ENCODE measurements at places on chromosomes 2 and 18. TPM values are rescaled to one million over a fixed set of nuclear protein-coding genes. Genes with fewer than 3 reads are reported as not detected.
A peak's percentile ranks its signal among the peaks of the same experiment; 100 is the strongest.

Gene ZBTB7C
- 0.56 TPM for total RNA-seq

Gene EFR3B
- total RNA-seq: 0.12 TPM

Gene TDRD15
- not detected for total RNA-seq

Gene UGT1A7
- total RNA-seq: not detected

Gene MAB21L4
- total RNA-seq: not detected

Gene TMEM182
- 4.0 TPM for total RNA-seq

Gene BOLL
- not detected for total RNA-seq

Gene EEF1B2
- total RNA-seq: 761 TPM

GRCh38 chr2:133365117-133365516, 203.1 kb downstream of the NCKAP5 start:
- no peak for DNase-seq

- DNase-seq: no peak
These were observed 77.5 kb downstream of the CDCA7 start for GRCh38 chr2:173432049-173432754.

GRCh38 chr2:41736586-41736985, 311.2 kb upstream of the PKDCC start:
- DNase-seq: no peak

GRCh38 chr18:46946656-46947282, 29.4 kb downstream of the KATNAL2 start:
- peak; percentile 88 for DNase-seq

DNA sequence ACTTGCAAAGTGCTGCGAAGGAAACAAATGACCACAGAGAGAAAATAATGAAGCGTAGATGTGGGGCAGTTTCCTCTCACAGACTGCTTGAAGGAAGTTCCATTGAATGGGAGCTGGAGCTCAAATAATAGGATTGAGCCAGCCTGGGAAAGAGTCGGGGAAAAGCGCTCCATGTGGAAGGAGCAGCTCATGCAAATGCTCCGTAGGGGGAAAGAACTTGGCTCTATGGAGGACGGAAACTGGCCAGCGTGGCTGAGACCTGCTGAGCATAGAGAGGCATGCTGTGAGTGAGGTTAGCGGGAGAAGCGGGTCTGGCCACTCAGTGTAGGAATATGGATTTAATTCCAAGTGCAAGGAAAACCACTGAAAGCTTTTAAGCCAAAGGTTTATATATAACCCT, 28.6 kb upstream of the VIT start:
- no peak for DNase-seq

GRCh38 chr18:25282896-25283703, 68.9 kb downstream of the ZNF521 start:
- DNase-seq: no peak

DNA sequence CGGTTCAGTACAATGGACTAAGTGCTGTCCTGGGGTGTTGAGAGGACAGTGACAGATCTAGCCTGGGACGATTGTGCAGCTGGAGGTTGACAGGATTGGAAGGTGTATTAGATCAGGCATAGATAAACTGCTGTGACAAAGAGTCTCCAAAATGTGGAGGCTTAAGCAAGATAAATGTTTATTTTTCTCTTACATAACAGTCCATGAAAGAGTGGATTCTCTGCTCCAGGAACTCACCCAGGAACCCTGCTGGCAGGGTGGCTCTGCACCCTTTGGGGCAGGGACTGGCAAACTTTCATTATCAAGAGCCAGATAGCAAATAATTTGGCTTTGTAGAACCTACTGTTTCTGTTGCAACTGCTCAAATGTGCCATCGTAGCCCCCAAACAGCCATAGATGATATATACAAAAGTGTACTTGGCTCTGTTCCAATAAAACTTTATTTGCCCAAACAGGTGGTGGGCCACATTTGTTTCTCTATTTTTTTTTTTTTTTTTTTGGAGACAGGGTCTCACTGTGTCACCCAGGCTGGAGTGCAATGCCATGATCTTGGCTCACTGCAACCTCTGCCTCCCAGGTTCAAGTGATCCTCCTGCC, 9.7 kb downstream of the HRH4 start:
- peak; percentile 39 for DNase-seq

DNA sequence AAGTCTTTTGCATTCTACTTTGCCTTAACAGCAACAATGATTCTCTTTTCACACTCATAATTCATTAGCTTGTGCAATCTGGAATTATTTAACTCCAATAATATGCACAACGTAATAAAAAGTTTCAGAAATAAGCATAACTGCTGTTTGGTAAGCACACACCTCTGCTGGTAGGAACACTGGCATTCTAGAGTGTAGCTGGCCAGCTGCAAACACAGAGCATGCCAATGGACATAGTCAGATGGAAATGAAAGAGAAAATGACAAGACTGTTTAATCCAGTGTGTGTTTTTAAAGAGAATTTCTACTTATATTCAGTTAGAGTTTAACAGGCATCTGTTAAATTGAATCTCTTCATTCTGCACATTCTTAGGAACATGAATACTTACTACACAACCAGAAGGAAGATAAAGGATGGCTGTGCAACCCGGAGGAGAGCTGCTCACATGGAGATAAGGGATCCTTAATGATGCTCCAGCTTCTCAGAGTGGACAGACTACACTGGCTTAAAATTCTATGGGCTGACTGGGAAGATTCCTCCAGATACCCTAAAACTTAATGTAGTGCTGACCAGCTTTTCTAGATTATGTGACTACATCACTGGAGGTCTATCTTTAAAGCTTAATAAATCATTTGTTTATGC, 94.6 kb upstream of the CHAC2 start:
- no peak for DNase-seq

GRCh38 chr2:12124790-12125189, 378.4 kb downstream of the LPIN1 start:
- no peak for DNase-seq

DNA sequence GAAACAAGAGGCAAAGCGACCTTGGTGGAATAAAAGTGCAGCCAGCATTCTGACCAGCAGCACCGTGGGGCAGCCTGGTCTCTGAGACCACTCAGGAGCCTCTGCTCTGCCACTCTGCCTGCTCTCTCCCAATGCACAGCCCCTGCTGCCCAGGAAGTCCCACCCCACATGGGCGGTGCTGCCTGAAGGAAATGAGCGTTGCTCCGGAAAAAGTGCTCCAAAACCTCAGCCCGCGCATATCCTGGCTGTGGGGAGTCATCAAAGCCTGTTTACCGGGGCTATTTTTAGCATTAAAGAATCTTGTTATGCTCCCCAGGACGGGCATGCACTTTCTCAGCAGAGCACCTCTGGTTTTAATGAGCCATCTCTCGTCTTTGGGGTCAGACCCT, 54.5 kb downstream of the EPAS1 start:
- peak; percentile 93 for DNase-seq

GRCh38 chr2:120613742-120614571, 121.7 kb upstream of the GLI2 start:
- DNase-seq: no peak

DNA sequence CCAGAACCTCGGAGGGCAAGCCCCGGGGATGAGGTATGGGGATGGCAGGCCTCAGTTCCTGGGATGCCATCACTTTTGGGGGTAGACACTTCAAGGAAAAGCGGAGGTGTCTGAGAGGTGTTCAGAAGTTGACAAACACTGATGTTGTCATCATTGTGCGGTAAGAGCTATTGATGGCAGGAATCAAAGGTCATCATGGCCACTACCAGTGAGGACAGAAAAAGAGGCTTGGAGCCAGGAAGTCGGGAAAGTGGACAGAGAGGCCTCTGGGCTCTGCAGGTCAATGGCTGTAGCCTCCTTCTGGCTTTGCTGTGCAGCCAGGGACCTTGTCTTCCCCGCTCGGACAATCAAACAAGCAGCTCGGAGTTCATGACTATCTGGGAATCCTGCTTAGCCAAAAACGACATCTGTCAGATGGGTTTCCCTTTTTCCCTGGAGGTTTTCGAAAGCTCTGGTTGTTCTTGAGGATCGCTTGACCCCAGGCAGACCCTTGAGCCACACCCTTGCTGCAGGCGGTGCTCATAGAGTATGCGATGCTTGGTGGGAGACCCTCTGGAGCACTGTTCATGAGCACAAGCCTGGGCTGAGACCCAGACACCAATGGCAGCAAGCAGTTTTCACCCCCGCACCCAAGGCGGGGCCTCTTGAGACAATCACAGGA, 19.4 kb downstream of the ACKR3 start:
- no peak for DNase-seq

- peak; percentile 51 for DNase-seq
These were observed 145.3 kb upstream of the ALKAL2 start for GRCh38 chr2:433216-433615.

DNA sequence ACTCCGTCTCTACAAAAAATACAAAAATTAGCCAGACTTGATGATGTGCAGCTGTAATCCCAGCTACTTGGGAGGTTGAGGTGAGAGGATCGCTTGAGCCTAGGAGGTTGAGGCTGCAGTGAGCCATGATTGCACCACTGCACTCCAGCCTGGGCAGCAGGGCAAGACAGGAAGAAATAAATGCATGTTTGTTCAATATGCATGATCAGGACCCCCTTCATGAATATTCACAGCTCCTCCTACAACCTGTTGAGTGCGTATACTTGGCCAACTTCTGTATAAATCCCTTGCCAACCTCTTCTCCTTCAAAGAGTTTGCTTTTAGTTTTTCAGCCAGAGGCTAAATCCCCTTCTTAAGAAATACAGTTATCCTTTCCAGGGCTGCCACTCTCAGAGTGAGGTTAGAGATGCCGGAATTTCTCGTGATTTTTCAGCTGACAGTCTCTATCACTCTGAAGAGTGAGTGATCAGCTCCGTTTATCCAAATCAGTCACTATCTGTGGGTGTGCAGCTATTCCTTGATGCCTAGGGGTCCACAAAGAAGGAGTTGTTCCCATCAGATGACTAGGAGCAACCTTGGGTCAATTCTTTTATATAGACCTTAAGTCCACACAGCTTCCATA, 39.2 kb downstream of the FAM161A start:
- no peak for DNase-seq

- DNase-seq: no peak
These were observed 7.0 kb downstream of the DGKD start for GRCh38 chr2:233361297-233361696.

DNA sequence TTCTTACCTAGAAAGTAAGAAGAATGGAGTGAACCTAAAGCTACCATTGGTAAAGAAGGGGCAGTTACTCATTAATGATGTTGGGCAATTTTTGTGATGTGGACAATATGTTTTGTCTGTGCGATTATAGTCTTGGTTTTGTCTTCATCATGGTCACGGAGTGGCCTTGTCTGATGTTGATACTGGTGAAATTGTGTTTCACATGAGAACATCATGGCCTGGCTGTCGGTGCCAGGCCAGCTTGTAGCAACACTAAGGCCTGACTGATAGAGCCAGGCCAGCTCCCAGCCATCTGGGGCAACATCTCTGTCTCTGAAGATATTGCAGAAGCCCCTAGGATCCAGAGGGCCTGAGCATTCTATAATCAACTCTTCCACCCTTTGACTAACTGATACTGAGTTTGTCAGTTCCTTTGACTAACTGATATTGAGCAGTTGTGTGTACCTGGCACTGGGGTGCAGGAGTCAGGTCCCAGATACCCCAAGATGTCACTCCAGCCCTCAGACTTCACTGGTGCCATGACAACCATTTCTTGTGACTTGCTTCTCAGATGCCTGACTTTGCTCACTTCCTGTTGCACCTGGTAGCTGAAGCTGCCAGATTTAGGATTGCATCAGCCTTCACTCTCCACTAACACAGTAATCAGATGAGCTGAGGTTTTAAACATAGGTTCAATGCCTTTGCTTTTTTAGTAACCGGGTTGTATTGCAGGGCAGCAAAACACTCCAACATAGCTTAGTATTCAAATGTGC, 62.5 kb downstream of the RPIA start:
- DNase-seq: peak; percentile 82

GRCh38 chr18:34709104-34709503, 994 bp upstream of the DTNA start:
- no peak for DNase-seq

DNA sequence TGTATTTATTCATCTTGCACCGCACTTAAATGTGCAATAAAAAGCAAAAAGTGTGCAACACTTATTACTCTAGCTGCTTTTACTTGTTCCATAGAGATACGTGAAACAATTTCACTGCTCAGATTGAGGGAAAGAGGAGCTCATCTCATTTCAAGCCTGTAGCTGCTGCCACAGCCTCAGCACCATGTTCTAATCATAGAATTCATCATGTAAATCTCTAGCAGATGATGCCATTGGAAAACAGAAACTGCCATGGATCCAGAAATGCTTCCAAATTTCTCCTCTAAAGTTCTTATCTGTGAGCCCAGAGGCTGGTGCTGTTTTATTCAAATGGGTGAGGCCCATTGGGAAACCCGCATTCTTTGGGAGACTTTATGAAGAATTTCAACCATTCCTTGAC, 2.0 kb downstream of the CDC42EP3 start:
- DNase-seq: no peak

- no peak for DNase-seq
These were observed 148.7 kb downstream of the CTIF start for GRCh38 chr18:48687346-48688042.

DNA sequence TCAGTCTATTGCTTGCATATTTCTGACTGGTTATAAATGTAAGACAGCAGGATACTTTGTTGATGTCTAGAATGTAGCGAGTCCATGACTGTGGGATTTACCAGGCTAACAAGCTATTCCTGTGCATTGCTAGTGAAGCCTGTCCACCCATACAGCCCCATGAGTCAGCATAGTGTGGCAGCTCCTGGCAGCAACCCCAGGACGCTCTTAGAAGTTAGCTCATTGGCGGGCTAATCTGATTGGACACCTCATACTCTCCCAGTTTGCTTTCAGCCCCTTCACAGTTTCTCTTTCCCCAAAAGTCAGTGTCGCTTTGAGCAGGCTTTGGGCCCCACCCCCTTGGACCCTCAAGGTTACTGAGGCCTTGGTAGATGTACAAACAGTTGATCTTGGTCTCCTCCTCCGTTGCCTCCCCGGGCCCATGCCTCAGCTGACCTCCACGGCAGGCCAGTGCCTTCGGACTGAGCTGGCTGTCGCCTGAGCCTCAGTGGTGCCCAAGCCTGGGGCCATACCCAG, 48.0 kb downstream of the COA5 start:
- no peak for DNase-seq

GRCh38 chr2:226797289-226797988, 2.2 kb downstream of the IRS1 start:
- DNase-seq: no peak

GRCh38 chr18:49014605-49015267, 64.0 kb upstream of the SMAD7 start:
- no peak for DNase-seq

GRCh38 chr18:48022021-48022420, 91.6 kb upstream of the SMAD2 start:
- no peak for DNase-seq

GRCh38 chr2:135893374-135893794, 17.1 kb upstream of the MCM6 start:
- DNase-seq: no peak

DNA sequence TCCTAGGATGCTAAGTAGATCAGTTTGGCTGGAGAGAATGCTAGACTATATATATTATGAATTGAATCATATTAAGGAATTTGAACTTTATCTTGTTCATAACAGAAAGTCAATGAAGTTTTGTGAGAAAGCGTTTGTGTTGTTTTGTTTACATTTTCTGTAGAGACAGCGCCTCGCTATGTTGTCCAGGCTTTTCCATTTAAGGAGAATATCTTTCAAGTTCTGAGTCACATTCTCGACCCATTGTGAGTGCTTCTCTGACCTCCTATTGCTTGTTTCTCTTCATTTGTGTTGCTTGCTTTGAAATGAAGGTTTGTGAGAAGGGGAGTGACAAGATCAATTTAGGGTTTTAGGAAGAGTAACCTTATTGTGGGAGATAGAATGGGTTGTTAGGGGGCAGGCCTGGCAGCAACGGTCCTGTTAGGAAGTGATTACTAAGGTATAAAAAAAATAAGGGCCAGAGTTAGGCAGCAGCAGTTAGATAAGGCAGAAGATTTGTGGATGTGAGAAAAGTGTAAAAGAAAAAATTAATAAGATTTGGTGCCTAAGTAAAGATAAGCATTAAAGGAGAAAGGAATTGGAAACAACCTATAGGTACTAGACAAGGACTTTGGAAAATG, 47.6 kb upstream of the ACVR1 start:
- no peak for DNase-seq
